ENCODE measurements at places on chromosomes 16 and 17.

DNA sequence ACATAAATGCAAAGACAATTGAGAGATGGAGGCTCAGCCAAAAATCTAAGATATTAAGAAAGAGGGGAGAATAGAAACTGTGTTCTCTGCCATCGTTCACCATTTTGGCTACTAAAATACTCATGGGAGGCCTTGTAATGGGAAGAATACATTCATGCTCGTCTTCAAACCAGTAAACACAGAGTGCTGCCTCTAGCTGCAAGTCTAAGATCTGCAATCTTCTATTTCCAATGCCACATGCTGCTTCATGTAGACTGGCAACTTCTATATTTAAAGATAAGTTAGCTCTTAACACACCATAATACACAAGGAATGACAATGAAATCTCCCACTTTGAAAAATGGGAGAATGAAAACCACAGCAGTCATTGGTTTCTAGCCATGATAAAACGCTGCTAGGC is 387.3 kb downstream of the HS3ST3B1 start:
- no peak for DNase-seq

- peak; percentile 68 for DNase-seq
These were observed 150.8 kb downstream of the SSH2 start for GRCh38 chr17:29778956-29779811.

DNA sequence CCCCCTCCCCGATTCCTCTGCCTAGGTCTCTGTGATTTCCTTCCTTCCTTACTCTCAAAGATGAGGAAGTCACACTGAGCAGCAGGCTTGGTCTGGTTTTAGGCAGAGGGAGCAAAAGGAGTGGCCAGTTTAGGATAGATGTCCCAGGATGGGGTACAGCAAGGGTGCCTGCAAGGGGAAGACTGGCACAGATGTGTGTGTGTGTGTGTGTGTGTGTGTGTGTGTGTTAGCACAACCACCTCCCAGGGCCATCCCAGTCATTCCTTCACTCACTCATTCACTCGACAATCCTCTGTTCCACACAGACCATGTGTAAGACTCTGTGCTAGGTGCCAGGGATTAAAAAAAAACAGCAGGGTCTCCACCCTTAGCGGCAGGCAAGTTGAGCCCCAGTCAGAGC is 35.9 kb downstream of the TMEM132E start:
- DNase-seq: no peak

GRCh38 chr16:79788949-79789348 is 188.4 kb upstream of the MAF start:
- no peak for DNase-seq

DNA sequence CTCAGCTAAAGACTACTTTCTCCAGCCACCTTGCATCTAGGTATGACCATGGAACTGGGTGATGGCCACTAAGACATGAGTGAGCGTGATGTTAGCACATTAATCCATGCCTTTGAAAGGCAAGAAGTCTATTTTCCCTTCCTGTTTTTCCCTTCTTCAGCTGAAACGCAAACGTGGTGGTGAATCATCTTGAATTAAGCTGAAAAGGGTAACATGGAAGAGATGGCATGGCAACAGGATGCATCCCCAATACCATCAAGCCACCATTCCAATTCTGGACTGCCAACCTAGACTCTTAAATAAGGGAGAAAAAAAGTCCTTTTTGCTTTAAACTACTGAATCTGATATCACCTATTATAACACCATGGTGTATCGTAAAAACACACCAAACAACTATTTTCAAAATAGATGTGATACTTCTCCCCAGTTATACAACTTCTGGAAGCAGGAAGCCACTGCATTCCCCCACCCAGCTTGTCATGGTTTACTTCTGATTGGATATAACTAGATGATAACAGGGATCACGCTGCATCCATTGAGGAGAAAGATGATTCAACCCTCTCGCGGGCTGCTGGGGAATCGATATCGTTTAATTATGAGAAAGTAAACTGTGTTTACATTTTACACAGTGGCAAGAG is 368.6 kb downstream of the CDH13 start:
- no peak for DNase-seq

- no peak for DNase-seq
These were observed 42.2 kb downstream of the WWP2 start for GRCh38 chr16:69804297-69804696.

GRCh38 chr17:34291721-34292348 is 6.3 kb downstream of the CCL11 start:
- no peak for DNase-seq

DNA sequence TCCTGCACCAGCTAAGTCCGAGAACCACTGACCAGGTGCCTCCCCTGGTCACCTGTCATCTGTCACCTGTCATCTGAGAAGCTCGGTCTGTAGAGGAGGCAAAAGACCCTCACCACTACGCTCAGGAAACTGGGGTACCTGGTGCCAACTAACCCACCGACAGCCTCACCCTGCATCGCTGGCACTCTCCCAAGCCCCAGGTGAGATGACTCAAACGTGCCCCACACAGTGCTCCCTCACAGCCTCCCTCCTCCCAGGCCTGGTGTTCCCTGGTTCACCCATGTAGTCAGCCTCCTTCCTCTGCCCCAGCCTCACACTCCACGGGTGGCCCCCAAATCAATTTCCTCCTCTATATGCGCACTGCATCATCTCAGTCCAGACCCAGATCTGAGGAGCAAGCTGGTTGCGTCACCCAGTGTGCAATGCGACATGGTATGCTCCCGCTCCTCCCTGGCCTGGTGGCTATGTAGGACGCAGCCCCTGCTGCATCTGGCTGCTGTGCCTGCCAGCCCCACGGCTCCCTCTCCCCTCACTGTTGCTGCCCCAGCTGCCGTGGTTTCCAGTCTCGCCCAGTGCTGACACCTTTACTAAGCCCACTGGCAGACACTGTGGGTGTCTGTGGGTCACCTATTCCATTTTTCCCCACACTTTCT is 68.3 kb downstream of the GTF3C1 start:
- DNase-seq: no peak

- DNase-seq: no peak
These were observed 225.4 kb downstream of the SEC14L1 start for GRCh38 chr17:77366206-77366557.

DNA sequence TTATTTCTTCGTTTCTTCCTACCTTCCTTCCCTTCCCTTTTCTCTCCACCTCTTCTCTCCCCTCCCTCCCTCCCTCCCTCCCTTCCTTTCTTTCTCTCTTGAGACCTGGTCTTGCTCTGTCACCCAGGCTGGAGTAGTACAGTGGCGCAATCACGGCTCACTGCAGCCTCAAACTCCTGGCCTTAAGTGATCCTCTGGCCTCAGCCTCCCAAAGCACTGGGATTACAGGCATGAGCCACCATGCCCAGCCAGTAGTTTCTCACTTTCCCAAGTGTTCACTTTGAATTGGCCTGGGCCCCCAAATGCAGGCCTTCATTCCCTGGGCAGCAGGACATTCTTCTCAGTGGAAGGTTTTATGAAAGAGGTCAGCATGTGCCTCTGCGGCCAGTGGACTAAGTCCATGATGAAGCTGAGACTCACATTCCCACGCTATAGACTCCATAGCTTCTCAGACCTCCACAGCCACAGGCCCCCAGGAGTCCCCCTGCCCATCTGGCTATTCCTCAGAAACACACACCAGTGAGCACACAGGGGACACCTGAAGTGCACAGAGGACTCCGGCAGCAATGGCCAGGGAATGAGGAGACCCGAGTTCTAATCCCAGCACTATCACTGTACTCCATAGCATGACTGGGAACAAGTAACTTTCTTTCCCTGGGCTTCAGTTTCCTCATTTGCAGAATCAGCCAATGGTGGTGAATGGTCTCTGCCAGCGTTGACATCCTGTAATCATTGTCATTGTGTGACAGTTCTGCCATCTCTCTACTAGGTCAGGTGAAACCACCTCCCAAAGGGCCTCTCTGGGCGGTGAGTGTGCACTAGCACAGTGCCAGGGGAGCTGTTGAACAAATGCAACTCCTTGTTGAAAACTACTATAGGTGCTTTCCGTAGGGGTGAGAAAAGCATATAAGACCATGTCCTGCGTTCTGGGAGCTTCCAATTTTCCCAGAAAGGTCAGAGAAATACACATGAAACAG is 69.2 kb upstream of the TBX2 start:
- no peak for DNase-seq

DNA sequence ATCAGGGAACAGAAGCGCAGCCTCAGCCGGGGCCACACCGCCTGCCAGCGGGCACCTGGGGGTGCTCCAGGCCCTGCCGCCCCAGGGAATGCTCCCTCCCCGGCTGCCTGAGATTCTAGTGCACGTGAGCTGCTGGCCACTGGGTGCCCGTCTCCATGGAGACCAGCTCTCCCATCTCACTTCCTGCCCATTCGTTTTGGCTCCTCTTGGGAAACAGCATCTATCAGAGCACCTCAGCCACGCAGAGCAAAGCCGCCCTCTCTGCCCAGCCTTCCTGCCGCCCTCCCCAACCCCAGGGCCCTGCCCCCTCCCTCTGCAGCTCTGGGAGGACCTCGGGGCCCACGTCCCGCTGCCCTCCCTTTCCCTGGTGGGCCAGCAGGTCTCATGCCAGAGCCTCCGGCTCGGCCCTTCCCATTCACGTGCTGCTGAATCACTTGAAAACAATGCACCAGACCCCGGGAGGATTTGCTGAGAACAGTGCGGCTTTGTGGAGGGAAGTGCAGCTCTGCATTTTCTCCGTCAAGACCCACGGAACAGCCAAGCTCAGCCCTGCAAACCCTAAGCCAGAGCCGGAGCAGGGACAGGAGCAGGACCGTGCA is 19.4 kb downstream of the CEP295NL start:
- peak; percentile 95 for DNase-seq

DNA sequence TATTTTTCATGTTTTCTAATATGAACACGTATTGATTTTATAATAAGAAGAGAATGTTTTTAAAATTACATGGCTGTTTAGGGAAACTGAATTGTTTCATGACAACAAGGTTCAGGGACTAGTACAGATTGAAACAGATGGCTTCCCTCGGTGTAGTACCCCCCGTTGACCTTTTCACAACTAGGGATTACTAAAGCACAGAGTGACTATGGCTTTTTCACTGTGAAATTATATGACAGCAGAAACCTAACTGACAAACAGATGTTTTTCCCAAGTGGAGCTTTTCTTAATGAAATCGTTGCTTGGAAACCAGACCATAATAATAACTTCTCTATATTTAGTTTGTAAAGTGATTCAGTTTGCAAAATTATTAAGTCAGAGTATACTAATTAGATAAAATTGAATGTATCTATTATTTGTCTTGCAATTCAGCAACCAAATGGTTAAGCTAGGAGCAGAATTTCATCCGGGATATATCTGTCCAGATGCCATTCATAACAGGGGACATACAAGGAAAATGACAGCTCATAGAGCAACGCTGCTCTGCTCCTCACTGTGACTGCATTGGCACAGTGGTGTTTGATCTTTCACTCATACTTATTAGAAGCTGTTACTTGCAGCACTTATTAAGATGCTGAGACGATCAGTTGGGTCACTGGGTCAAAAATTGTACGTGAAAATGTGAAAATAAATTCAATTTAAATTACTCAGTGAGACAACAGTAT is 111.7 kb downstream of the TANGO6 start:
- no peak for DNase-seq

DNA sequence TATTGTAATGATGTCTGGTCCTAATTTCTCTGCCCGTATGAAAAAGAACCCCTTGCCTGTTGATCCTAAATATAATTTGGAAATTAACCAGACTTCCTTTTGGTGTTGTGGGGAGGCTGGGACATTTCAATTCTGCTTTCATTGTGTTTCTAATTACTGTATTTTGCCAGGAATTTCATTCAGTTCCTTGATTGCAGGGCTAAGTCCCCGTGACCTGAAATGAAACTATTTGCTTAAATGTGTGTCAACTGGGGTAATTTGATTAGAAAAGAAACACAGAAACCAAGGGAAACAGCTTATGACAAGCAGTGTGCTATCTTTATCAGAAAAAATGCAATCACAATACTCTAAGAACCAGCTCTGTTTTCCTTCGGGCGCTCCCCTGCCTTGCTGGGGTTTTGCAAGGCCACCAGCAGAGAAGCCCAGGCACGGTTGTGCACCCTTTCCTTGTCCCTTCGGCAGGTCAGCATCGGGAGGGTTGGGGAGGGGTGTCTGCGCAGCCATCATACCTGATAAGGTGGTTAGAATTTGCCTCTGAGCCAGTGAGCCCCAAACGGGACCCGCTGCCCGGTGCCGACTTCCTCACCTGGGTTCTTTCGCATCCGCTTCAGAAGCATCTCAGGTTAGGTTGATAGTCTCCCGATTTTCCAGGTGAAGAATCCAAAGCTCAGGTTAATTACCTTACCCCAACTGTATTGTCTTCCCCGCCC is 19.4 kb downstream of the KLHL36 start:
- DNase-seq: no peak

DNA sequence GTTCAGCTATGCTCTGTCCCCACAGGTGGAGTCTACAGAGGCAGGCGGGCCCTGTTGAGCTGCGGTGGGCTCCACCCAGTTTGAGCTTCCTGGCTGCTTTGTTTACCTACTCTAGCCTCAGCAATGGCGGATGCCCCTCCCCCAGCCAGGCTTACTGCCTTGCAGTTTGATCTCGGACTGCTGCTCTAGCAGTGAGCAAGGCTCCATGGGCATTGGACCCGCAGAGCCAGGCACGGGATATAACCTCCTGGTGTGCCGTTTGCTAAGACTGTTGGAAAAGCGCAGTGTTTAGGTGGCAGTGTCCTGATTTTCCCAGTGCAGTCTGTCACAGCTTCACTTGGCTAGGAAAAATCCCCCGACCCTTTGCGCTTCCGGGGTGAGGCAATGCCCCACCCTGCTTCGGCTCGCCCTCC is 89.1 kb downstream of the BCAS3 start:
- DNase-seq: no peak

GRCh38 chr16:17548825-17549224 is 78.1 kb upstream of the XYLT1 start:
- no peak for DNase-seq

DNA sequence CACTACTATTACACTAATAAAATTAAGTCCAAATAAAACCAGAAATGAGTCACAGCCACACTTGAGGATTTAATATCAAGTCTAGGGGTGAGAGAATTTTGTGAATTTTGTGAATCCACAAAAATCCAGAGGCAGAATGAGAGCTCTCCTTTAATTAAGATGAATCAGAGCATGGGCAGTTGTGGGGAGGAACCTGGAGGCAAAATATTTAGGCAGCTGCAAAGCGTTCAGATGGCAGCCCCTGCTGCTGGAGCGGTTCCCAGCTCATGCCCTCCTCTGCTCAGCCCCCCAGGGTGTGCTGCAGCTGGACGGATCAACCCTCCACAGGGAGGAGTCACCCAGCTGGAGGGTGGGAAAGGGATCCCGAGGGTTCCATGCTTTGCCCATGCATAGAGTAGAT is 43.4 kb upstream of the IRX6 start:
- DNase-seq: no peak

GRCh38 chr16:85618521-85618920 is 5.4 kb downstream of the GSE1 start:
- no peak for DNase-seq

DNA sequence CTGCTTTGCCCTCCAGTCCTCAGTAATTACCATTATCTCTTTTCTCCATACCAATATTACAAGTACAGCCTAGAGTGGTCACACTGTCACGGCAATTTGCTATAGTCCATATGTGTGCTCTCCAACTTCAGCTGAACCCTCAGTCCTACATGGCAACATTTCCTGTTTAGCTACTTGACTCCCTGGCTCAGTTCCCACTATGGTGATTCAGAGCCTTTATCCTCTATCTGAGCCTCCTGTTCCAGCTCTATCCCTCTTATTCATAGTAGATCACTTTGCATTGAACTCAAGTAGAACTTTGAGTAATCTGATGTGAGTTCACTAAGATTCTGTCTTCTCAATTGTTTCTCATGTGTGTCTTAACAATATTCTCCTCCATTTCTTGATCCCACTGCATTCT is 43.7 kb upstream of the GOSR1 start:
- DNase-seq: no peak

Data from putamen (tissue), 1 donor.